Occipital lobe (tissue), 3 donors: ENCODE measurements at places on chromosomes 1 and 21. TPM values are rescaled to one million over a fixed set of nuclear protein-coding genes. Genes with fewer than 3 reads are reported as not detected.

- DNase-seq, result no peak
Measured at GRCh38 chr1:24886241-24886640, 43.8 kb downstream of the RUNX3 start.

Gene C1orf185
- not detected for total RNA-seq

GRCh38 chr1:16607433-16607851 lies 5.9 kb downstream of the NBPF1 start:
- DNase-seq, result no peak

DNA sequence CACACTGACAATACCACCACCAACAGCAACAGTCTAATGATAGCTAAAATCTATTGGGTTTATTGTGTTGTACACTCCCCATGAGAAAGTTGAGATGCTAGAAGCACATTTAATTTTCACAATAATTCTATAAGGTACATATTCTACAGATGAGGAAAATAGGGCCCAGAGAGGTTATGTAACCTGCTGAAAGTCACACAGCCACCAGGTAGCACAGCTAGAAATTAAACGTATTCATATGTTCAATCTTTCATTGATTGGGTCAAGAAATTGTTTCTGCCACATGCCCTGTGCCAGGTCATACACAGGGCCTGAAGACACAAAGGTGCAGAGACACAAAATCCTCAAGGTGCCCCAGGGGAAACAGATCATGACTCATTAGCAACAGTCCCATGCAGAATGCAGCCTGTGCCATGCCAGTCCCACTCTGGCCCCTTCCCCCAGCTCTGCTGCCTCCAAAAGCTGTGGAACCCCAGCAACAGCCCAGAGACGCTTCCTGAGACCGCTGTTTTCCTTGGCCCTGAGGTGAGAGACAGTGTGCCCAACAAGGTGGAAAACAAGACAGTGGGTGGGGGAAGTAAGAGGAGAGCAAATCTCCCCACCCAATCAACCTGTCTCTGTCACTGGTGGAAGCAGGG lies 32.1 kb downstream of the GJA4 start:
- no peak for DNase-seq

DNA sequence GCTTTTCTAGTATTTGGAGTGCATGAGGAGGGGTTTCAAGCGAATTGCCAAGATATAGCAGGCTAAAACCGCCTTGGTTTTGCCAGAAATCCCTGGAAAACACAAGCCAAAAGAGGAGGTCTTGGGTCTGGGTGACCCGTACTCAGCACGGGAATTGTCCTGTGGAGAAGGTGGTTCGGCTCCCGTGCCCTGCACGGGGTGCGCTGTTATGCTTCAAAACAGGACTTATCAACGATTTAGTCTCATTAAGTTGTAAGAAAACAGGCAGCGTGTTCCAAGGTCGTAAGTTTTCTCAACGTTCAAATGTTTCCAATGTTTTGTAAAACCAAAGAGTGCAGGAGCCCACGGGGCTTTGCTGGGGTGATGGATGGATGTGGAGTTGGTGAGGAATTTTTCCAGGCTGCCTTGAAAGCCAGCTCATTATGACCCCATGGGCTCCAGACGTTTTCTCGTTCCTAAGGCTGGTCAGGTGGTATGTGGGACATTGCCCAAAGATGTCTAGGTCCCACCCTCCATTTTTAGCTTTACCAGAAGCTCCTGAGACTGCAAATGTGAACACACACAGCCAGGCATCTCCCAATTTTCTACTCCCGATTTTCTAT lies 75.4 kb upstream of the CLDN14 start:
- DNase-seq, result no peak

DNA sequence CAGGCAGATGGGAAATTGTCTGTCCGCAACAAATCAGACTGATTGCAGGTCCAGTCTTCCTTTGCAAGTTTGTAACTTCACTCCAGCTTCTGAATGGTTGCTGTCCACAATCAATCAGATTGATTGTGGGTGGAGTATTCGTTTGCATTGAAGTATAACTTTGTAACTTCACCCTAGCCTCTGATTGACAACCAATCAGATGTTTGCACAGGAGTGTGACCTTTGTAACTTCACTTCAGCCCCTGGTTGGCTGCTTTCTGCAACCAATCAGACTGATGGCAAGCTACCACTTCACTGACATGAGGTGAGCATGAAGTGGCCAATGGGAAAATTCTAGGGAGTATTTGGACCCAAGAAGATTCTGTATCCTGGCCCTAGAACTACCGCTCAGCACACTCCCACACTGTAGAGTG lies 25.7 kb downstream of the OR10J1 start:
- DNase-seq, result no peak

GRCh38 chr1:33332881-33333280 lies 12.0 kb upstream of the A3GALT2 start:
- no peak for DNase-seq

DNA sequence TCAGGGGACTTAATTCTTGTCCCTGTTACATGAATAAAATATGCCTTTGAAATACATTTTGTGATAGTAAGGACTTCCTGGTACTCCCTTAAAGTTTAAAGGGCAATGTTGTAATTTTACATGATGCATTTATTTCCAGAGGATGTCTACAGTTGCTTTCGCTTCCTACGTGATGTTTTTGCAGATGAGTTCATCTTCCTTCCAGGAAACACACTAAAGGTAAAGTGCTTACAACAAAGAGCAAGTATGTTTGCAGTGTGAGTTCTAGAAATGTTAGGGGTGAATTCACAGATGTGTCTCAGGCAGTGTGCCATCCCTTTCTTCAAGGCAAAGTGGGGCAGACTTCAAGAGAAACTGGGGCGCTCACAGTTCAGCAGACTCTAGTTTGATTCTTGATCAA lies 31.2 kb downstream of the GNPAT start:
- DNase-seq, result no peak

DNA sequence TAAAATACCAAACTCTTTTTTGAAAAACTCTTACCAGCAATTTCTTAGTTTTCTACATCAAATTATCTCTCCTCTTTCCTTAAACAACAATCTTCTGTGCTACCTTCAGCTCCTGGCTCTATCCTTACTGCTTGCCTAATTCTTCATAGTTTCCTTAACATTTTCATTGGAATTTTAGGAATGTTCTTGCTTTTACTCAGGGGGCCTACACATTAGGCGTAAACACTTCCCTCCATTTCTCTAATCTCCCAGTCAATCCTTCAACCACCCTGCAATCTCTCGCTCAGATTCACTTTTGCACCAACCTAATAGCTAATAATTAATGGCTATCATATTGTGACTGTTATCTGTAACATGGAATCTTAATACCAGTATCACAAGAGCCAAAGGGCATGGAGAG lies 50.1 kb downstream of the ADAMTS5 start:
- DNase-seq, result no peak

- peak; percentile 22 for DNase-seq
Measured at GRCh38 chr1:48677306-48678287, 99.1 kb downstream of the BEND5 start.

- no peak for DNase-seq
Measured at GRCh38 chr21:27448960-27449359, 482.1 kb upstream of the ADAMTS5 start.

GRCh38 chr1:24931146-24931467 lies 1.0 kb upstream of the RUNX3 start:
- no peak for DNase-seq

DNA sequence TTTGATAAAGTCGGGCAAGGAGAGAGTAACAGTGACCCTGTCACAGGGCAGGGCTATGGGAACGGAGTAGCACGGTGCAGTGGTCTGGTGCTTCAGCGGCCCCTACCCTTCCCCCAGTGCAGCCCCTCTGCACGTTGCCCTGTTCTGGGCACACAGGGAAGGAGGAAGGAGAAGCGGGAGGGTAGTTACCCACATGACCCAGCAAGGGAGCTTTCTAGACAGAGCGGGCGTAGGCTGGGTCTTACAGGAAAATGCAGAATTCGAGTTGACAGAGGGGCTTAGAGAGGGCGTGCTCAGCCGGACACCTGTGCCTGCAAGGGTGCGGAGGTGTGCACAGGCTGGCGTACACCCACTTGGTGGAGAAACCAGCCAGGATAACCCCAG lies 341.2 kb downstream of the NPHP4 start:
- DNase-seq, result no peak

GRCh38 chr1:231601824-231602672 lies 24.5 kb upstream of the DISC1 start:
- DNase-seq, result no peak

GRCh38 chr1:79197421-79197820 lies 190.9 kb upstream of the ADGRL4 start:
- no peak for DNase-seq

Gene ADAM30
- total RNA-seq, result not detected

- DNase-seq, result no peak
Measured at GRCh38 chr1:18413541-18414305, 67.0 kb upstream of the KLHDC7A start.

DNA sequence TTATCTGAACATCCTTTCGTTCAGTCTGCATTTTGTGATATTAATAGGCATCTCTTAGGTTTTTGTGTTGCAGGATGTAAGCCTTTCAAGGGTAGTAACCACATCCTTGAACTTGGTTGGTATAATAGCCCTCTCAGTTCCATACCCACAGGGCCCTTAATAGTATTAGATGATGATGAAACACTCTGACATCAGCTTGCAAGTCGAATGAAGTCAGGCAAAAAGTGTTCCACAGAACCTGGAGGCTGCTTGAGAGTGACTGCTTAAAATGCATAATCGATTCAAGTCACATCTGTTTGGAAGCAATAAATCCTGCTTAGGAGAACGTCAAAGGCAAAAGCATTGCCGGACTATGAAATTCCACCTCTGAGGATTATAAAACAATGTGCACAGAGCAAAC lies 415.6 kb upstream of the KAZN start:
- DNase-seq, result no peak

- DNase-seq, result no peak
Measured at GRCh38 chr1:31214316-31215064, 25.2 kb downstream of the NKAIN1 start.

DNA sequence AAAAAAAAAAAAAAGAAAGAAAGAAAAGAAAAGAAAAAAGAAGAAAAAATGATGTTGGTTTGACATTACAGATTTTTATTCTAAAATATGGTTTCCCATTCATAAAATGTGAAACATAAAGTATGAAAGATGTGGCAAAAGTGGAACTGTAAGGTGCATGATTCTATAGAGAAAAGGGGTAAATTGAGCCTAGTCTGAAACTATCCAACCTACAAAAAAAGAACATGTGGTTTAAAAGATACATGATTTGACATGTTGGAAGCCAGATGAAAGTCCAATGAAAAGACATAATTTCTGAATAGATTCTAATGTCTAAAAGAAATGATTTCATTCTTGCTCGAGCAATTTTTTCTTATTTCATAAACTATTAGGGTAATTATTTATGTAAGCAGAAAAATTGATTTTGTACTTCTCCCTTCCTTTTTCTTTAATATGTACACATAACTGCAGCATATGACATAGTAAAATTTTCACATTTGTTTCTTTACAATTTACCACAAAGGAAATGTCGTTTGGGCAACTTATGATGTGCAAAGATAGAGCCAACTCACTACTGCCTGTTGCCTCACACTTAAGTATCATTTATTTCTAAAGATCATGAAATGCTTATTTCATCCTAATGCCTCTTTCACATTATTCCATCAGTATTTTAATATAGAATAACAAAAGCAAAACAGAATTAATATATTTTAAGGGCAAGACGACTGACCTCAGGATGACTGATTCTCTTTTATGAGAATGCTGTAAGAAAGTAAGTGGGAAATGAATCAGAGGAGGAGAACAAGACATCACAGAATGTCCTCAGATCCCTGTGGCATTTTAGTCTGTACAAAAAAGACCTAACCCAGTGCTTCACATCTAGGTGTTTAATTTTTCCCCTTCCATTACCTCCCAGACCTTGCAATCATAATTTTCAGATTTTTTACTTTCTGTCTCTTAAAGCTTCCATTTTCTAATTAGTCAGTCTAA lies 165.8 kb upstream of the HMCN1 start:
- DNase-seq, result no peak

Gene OR10J1
- not detected for total RNA-seq

DNA sequence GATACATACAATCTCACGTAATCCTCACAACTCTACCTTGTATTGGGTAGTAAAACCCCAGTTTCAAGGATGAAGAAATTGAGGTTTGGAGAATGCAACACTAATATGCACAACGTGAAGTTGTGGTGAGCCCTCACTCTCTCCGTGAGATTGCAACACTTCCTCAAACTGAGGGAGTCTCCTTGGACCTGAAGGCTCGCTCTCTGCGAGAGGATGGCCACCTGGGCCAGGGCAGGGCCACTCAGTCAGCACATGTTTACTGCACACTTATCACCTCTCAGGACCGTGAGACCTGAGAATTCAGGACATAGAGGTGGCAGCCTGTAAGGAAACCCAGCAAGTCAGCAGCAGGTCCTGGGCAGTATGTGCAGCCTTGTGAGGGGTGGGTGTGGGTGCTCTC lies 8.7 kb downstream of the SH3BP5L start:
- no peak for DNase-seq

DNA sequence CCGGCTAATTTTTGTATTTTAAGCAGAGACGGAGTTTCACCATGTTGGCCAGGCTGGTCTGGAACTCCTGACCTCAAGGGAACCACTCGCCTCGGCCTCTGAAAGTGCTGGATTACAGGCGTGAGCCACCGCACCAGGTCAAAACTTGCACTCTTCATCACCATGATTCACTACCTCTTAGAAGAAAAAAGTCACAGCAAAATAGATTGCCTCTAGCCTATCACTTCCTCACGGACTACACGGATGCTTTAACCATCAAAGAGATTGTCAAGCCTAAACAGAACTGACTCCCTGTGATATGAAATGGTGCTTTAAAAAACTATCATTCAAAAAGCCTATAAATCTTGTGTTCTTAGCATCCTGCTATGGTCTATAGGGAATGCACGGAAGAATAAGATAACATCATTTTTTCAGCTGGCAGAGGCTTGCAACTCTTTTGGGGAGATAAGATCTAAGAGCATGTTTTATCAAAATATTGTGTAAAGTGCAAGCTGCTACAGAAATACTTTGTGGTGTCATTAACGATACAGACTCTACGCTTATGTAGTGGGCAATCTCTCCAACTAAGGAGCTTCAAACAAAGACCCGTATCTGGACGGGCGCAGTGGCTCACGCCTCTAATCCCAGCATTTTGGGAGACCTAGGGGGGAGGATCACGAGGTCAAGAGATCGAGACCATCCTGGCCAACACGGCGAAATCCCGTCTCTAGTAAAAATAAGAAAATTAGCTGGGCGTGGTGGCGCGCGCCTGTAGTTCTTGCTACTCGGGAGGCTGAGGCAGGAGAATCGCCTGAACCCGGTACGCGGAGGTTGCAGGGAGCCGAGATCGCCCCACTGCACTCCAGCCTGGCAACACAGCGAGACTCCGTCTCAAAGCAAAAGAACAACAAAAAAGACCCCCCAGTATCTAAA lies 966 bp downstream of the TFB2M start:
- no peak for DNase-seq

Gene B3GALT6
- total RNA-seq, result 27.1 TPM
